Right lung (tissue), 10 donors: ENCODE measurements at places on chromosomes 11 and 22. TPM values are rescaled to one million over a fixed set of nuclear protein-coding genes. Genes with fewer than 3 reads are reported as not detected.
A peak's percentile ranks its signal among the peaks of the same experiment; 100 is the strongest.

Gene OR4D5
- polyA plus RNA-seq: not detected

- no peak for DNase-seq
Measured at GRCh38 chr11:2187280-2187707, 15.7 kb upstream of the TH start.

GRCh38 chr22:47996446-47996857 lies 1234.0 kb downstream of the TBC1D22A start:
- DNase-seq: no peak

- DNase-seq: no peak
Measured at GRCh38 chr11:31689559-31689958, 121.6 kb downstream of the PAX6 start.

DNA sequence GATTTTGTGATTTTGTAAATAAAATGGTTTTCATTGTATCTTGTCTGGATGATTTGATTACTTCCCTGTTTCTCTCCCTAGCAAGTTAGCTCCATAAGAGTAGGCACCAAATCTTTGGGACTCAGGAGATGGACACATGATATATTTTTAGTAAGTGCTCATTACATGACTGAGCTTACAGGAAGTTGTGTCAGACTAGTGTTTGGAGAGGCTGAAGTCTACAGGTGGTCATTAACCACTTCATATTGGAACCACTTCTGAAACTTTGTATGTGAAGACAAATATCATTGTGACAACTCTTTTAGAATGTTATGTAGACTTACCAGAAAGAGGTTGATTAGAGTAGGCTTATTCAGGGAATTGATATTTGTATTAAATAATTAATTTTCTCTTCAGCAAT lies 19.1 kb downstream of the ARHGAP42 start:
- DNase-seq: no peak

- DNase-seq: no peak
Measured at GRCh38 chr11:118016104-118016503, 29.9 kb downstream of the IL10RA start.

GRCh38 chr11:33376331-33377310 lies 119.4 kb downstream of the HIPK3 start:
- peak; percentile 11 for DNase-seq

GRCh38 chr11:93734427-93735222 lies 6.7 kb downstream of the TAF1D start:
- DNase-seq: no peak
